ENCODE measurements at places on chromosomes 5 and 9. TPM values are rescaled to one million over a fixed set of nuclear protein-coding genes. Genes with fewer than 3 reads are reported as not detected.

The WHRN gene
- polyA plus RNA-seq = 10.2 TPM

The LCN6 gene
- polyA plus RNA-seq = 2.8 TPM

The GARNL3 gene
- polyA plus RNA-seq = 24.0 TPM

The PCDHA3 gene
- 0.85 TPM for polyA plus RNA-seq

The HNRNPA0 gene
- 42.6 TPM for polyA plus RNA-seq

The ADAMTS19 gene
- 4.8 TPM for polyA plus RNA-seq

The SLC36A3 gene
- not detected for polyA plus RNA-seq

The FOXD4 gene
- polyA plus RNA-seq = 0.42 TPM

The MOB3B gene
- polyA plus RNA-seq = 34.7 TPM

The RNF208 gene
- 11.0 TPM for polyA plus RNA-seq

The CCL28 gene
- 5.2 TPM for polyA plus RNA-seq

The RALGDS gene
- polyA plus RNA-seq = 43.8 TPM

The TMEM267 gene
- 14.1 TPM for polyA plus RNA-seq

The SH2D3C gene
- polyA plus RNA-seq = 7.4 TPM

The TMEM252 gene
- polyA plus RNA-seq = 2.4 TPM

The MCCC2 gene
- 43.0 TPM for polyA plus RNA-seq

The ACOT12 gene
- polyA plus RNA-seq = 0.72 TPM

The EPB41L4B gene
- 35.5 TPM for polyA plus RNA-seq

The MYORG gene
- 60.9 TPM for polyA plus RNA-seq

The SUSD1 gene
- polyA plus RNA-seq = 28.4 TPM

The SPATA31E1 gene
- polyA plus RNA-seq = 0.48 TPM

The FRRS1L gene
- polyA plus RNA-seq = 9.1 TPM

The OSMR gene
- 5.9 TPM for polyA plus RNA-seq

The SUSD3 gene
- polyA plus RNA-seq = 7.6 TPM

The SSNA1 gene
- polyA plus RNA-seq = 66.0 TPM

The OTP gene
- not detected for polyA plus RNA-seq

The SPATA31C1 gene
- 0.18 TPM for polyA plus RNA-seq

The CHSY3 gene
- 1.7 TPM for polyA plus RNA-seq

The ERAP2 gene
- 7.7 TPM for polyA plus RNA-seq

The RORB gene
- 0.16 TPM for polyA plus RNA-seq

The TAF1L gene
- polyA plus RNA-seq = 0.03 TPM

The GOLGA1 gene
- 19.0 TPM for polyA plus RNA-seq

The SLCO6A1 gene
- 0.13 TPM for polyA plus RNA-seq

The TAF11L5 gene
- not detected for polyA plus RNA-seq

The CDK7 gene
- polyA plus RNA-seq = 31.0 TPM
